Activated CD4-positive, alpha-beta T cell treated with anti-CD3 and anti-CD28 coated beads, Interleukin-2, amount 50 U/mL, for 48 hours (primary cell): ENCODE measurements at places on chromosomes 13 and 19.
A peak's percentile ranks its signal among the peaks of the same experiment; 100 is the strongest.

- no peak for DNase-seq
Observed at GRCh38 chr13:101624210-101624922, 171.9 kb downstream of the ITGBL1 start.

GRCh38 chr13:32548837-32549236 is 10.2 kb upstream of the N4BP2L2 start:
- DNase-seq = no peak

- no peak for DNase-seq
Observed at GRCh38 chr19:49155820-49156346, 687 bp upstream of the HRC start.

DNA sequence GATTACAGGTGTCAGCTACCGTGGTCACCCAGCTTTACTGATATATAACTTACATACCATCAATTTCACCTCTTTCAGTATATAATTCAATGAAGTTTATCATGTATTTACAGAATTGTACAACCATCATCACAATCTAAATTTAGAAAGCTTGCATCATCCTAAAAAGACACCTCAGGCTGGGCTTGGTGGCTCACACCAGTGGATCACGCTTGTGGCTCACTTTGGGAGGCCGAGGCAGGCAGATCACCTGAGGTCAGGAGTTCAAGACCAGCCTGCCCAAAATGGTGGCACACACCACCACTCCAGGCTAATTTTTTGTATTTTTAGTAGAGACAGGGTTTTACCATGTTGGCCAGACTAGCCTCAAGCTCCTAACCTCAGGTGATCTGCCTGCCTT is 4.3 kb upstream of the HDGFL2 start:
- DNase-seq = no peak

DNA sequence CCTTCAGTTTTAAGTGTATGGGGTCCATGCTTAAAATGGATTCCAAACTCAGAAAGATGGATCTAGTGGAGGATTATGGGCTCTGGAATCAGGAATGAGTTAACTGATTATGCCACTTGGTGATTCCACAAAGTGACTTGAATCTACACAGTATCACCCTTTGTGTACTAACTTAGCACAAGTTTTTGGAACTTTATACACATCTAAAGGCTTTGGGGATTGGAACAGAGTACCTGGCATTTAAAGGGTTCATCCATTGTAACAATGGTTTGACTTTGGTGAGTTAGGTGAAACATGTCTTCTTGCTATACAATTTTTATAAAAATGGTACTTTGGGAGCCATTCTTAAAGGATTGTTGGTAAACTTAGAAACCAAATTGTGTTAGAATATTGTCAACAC is 1.1 kb downstream of the RPL21 start:
- no peak for DNase-seq

- no peak for DNase-seq
Observed at GRCh38 chr13:97878431-97879375, 74.8 kb upstream of the IPO5 start.

GRCh38 chr13:87087741-87088140 is 583.4 kb upstream of the SLITRK5 start:
- no peak for DNase-seq

DNA sequence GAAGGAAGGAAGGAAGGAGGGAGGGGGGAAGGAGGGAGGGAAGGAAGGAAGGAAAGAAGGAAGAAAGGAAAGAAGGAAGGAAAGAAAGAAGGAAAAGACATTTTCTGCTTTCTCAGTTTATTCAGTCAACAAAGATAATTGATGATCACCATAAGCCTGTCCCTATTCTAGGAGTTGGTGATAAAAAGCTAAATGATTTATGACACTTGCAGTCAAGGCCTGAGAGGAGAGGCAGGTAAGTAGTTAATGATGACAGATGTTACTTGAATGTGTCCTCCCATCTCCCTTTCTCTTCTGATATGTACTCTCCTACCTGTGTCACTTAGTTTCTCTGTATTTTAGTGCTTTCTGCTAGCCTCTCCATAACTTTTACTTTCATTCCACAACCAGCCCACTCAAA is 141.3 kb downstream of the SLITRK6 start:
- no peak for DNase-seq

- DNase-seq = peak; percentile 74
Observed at GRCh38 chr19:3176715-3177501, 1.7 kb upstream of the S1PR4 start.

- peak; percentile 58 for DNase-seq
Observed at GRCh38 chr13:41311406-41312175, 524 bp downstream of the NAA16 start.

DNA sequence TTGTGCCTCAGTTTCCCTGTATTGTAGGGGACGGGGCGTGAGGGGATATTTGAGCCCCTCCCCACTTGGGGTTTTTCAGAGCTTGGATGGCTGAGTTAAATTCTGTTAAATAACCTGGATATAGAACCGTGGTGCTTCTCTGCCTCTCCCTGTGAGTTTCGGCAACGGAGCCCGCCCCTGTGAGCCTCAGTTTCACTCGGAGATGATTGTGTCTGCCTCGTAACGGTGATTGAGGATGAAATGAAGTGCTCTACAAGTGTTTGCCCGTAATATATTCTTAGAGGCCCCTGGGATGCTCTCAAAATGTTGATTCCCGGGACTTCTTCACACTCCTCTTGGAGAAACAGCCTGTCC is 509 bp downstream of the KXD1 start:
- DNase-seq = no peak

DNA sequence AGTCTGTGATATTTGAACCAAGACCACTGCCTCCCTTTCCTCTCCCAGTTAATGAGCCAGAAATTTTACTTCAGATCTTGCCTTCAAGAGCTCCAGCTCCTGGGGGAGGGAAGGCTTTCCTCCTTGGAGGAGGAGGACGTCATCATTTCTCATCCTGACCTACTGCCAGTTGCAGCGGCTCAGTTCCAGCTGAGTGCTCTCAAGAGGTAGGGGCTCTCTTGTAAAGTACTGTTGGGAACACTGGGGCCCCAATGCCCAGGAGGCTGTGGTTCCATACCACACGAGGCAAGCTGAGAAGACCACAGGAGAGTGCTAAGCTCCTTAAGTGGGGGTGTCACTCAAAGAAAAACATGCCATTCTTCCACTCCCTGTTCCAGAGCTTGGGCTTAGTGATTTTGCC is 36.2 kb downstream of the METTL21C start:
- no peak for DNase-seq

DNA sequence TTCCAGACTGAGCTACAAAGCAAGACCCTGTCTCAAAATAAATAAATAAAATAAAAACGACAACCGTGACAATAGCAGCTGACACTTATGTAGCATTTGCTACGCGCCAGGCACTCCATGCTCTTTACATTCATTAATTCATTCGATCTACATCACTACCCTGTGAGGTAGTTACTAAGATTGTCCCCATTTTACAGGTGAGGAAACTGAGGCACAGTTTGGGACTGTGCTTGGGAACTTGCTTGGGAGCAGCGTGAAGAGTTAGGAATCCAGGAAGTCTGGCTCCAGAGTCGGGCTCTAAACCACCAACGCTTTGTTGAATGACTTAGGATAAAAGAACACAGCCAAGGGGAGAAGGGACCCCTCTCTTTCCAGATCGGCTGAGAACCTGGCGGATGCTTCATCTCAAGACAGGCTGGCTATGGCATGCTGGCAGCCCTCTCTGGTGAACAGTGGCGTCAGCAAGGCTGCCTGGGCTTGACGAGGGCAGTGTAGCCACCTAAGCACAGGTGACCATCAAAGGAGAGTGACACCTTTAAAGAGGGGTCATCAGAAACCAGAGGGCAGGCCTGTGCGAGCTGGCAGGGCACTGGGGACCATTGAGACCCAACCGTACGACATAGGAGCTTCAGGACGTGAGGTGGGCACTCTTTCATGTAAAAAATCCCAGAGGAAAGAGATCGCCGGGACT is 591 bp downstream of the DOHH start:
- peak; percentile 17 for DNase-seq

DNA sequence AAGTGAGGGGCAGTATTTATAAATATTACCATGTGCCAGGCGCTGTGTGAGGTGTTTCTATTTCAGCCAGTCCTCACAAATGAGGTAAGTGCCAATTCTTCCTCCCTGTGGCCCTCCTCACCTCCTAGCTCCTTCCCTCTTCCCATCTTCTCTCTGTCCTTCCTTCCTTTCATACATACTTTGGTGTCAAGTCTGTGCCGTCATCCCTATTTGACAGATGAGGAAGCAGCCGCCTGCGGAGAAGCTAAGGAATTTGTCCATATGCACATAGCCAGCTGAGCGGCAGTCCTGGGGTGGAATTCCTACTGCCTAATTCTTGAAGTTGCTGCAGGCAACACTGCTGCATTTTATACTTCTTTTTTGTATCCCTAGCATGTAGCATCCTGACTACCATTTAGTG is 150.8 kb downstream of the B3GLCT start:
- DNase-seq = no peak

DNA sequence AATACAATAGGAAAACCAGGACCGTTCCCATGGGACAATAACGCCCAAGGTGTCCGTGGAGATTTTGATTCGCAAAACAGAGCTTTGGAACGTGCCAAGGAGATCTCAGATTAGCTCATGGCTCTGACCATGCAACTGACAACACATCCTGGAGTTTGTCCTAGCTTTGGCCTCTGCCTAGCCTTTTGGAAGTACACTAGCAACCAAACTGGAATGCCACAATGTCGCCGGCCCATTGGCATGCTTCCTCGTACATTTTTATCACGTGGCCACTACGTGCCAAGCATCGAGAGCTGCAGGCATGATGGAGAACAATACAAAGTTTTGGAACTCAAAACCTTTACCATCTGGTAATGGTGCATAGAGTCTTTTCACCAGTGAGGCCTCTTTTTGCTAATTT is 256.5 kb downstream of the DCLK1 start:
- DNase-seq = no peak
